ENCODE measurements at places on chromosomes 7 and 10.

GRCh38 chr10:43228783-43229207, 38.1 kb downstream of the RASGEF1A start:
- no peak for DNase-seq

DNA sequence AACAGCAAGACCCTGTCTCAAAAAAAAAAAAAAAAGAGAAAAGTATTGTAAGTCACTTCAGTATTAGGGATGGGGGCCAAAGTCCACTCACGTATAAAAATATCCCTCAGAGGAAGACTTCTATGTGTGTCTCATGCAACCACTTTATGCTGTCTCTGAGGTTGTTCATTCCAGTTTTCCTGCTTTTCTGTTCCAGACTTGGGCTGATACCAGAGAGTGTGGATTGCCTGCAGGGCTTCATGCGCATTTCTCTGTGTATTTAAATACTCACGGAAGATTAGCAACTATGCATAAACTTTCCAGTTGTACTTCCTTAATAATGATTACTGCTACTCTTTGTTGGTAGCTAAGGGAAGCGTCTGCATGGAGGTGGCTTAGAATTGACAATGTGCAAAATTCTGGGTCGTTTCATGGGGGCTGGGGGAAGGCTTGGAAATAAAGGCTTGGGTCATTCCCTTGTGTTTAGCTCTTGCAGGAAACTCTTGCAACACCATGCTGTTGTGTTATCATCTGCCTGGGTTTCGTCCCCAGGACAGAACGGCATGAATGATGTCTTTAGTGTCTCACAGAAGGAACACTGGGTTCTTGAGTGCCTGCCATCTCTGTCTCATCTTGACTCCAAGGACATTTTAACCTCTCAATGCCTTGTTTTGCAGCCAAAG, 54.1 kb downstream of the KIAA1217 start:
- no peak for DNase-seq

- no peak for DNase-seq
These were observed 76.2 kb downstream of the ZNF22 start for GRCh38 chr10:45076891-45077290.

- DNase-seq: no peak
These were observed 32.5 kb downstream of the TRUB1 start for GRCh38 chr10:114970515-114970914.

- DNase-seq: no peak
These were observed 84.0 kb downstream of the ANLN start for GRCh38 chr7:36473454-36474282.

DNA sequence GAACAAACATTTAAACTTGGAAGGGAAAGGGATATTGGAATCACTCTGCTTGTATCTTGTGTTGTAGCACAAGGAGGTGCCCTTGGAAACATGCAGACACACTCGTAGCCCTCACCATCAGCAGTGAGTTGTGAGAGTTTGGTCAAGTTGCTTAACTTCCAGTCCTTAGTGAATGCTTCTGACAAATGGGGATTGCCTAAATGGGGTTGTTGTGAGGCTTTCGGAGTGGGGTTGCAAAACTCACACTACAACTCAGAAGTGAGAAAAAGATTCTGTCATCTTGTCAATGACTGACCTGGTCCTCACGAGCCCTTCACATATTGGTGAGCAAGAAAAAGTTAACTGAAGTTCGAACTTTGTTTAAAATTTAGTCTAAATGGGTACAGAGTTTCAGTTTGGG, 29.0 kb upstream of the GSDME start:
- DNase-seq: no peak

Measured in GM12892 (cell line).